ENCODE measurements at places on chromosomes 16 and 17.

GRCh38 chr16:57044931-57045693, 47.3 kb upstream of the CPNE2 start:
- DNase-seq = no peak

DNA sequence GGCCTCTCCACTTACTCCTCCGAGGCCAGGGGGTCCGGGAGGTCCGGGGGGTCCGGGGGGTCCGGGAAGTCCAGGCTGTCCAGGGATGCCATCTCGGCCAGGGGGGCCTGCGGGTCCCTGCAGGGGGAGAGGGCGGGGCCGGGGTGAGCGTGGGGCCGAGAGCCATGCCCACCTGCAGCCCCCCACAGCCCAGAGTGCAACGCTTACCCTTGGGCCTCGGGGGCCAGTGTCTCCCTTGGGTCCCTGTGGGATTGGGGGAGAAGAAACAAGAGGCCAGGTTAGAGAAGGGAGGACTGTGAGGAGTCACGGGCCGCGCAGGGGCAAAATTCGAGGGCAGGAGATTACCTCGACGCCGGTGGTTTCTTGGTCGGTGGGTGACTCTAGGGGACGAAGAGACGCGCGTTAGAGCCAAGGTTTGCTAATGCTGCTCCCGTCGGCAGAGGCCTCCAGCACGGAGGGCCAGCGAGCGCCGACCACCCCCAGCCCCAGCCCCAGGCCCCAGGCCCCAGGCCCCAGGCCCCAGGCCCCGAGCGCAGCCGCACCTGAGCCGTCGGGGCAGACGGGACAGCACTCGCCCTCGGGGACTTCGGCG, 2.1 kb downstream of the COL1A1 start:
- DNase-seq = no peak

GRCh38 chr16:65426484-65426883, 304.6 kb upstream of the CDH11 start:
- no peak for DNase-seq

DNA sequence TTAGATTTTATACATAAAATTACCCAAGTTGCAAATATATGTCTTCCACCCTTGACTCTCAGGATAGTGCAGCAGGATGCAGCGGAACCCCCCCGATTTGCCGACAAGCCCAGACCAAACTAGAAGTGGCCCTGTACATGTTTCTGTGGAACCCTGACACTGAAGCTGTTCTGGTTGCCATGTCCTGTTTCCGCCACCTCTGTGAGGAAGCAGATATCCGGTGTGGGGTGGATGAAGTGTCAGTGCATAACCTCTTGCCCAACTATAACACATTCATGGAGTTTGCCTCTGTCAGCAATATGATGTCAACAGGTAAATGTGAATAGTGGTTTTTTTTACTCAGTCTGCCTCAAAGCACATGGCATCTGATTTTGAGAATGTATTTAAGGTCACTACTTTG, 70.7 kb downstream of the OMG start:
- DNase-seq = no peak

GRCh38 chr16:77548151-77548550, 113.3 kb upstream of the ADAMTS18 start:
- DNase-seq = no peak

- DNase-seq = no peak
These were observed 5.6 kb downstream of the SPATA32 start for GRCh38 chr17:45256114-45256966.

- no peak for DNase-seq
These were observed 7.1 kb upstream of the HOXB9 start for GRCh38 chr17:48633266-48633677.

- DNase-seq = no peak
These were observed 30.3 kb downstream of the CACNA1H start for GRCh38 chr16:1182950-1183907.

GRCh38 chr16:4032768-4033167, 83.5 kb downstream of the ADCY9 start:
- DNase-seq = no peak

- DNase-seq = peak; percentile 23
These were observed 29.3 kb downstream of the UNC13D start for GRCh38 chr17:75814900-75815373.

DNA sequence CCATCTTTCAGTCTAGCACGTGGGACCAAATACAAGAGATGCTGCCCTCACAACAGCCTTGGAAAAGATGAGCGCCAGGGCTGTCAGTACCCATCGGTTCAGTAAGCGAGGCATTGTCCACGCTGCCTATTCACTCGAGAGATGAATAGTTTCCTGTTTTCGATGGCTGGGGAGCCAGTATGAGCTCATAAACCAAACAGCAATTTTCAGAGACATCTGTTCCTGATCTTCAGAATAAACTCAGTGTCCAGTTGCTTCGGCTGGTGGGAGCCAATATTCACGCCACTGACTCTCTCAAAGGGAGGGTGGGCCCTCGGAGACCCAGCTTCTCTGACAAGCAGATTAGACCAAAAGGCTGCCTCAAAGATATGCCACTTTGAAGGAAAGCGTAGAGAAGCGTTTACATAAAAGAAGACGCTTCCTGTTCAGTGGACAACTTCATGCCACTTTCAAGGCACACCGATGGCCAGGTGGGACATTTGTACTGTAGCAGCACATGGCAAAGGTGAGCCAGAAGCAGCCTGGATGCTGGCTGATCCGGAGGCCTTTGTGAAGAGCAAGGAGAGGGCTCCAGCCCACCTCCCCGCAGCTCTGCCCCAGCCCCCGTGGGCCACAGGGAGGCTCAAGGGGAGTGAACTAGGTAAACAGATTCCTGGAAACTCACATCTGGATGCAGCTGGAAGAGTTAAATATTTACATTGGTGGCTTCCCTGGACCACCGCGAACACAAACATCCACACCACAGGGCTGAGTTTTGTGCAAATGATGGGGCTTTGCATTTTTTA, 6.0 kb downstream of the TIMM22 start:
- DNase-seq = peak; percentile 52

GRCh38 chr16:81610144-81610842, 165.7 kb downstream of the CMIP start:
- DNase-seq = no peak

DNA sequence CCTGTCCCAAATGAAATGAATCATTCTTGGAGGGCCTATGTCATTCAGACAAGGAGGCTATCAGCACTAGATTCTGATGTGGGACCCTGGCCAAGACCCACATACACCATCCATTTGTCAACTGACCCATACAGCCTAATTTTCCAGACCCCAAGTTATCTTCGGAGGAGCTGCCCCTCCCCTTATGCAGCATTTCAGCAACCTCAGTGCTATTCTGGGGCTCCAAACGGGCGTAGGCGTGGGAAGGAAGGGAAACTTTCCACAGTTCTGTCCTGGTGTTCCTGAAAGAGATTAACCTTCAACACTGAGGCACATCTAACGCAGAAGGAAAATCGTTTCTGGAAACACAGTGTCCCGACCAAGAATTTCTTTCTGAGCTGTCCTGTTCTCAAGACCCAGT, 86.7 kb downstream of the MYH11 start:
- DNase-seq = no peak

DNA sequence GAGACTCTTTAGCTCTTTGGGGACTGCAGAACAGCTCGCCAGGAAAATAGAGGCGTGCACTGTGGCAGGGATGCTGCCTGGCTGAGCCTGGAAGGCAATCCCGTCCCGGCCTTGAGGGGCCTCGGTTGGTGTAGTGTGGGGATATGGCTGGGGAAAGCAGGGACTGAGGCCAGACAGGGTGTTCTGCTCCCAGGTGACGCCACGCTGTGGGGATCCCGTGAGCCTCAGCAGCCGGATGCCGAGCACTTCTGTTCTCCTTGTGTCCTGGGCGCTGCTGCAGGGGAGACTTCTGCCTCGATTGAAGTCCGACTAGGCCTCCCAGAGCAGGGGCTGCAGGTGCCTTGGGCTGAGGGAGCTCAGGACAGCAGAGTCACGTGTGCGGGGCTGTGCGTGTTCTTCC, 72.6 kb downstream of the BANP start:
- no peak for DNase-seq

DNA sequence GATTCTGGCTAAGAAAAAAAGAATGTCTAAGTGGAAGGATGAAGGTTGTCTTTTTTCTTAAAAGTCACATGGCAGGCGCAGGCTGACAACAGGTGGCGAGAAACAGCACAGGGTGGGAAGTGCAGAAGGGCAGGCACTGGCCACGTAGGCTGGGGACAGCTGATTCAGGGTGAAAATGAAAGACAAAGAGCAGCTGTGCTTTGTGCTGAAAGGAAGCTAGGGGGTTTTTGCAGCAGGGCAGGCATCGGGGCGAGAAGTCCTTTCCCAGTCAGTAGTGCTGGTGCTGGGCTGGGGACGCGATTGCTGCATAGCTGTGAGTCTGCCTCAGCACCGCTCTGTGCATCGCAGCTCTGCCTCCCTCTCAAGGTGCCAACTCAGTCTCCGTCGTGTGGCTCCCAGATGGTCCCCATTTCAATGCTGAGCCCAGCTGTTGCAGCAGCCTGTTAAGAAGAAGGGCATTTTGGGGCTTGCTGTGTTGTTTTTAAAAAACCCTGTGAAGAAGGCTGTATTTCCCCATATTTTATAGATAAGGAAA, 183.1 kb upstream of the CCL2 start:
- DNase-seq = no peak

DNA sequence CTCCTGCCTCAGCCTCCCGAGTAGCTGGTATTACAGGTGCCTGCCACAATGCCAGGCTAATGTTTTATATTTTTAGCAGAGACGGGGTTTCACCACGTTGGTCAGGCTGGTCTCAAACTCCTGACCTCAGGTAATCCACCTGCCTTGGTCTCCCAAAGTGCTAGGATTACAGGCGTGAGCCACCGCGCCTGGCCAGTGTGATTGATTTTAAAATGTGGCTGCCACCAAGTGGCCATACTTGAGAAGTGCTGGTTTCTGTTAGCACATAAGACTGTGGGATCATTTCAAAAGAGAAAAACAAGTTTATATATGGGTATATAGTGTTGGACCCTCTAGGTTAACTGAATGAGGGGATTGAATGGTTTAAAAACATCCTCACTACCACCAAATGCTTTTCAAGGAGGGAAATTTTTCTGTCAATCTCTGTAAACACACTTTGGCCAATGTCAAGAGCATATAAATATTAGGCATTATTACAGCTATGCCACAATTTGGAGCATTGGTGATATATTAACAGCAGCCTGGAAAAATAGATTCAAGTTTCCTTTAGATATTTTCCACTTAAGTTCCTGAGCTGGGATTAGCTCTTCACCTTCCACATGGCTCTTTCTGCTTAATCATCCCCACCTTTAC, 13.5 kb upstream of the DHRS13 start:
- DNase-seq = no peak

- DNase-seq = no peak
These were observed 510.7 kb downstream of the MAF start for GRCh38 chr16:79089735-79090284.

DNA sequence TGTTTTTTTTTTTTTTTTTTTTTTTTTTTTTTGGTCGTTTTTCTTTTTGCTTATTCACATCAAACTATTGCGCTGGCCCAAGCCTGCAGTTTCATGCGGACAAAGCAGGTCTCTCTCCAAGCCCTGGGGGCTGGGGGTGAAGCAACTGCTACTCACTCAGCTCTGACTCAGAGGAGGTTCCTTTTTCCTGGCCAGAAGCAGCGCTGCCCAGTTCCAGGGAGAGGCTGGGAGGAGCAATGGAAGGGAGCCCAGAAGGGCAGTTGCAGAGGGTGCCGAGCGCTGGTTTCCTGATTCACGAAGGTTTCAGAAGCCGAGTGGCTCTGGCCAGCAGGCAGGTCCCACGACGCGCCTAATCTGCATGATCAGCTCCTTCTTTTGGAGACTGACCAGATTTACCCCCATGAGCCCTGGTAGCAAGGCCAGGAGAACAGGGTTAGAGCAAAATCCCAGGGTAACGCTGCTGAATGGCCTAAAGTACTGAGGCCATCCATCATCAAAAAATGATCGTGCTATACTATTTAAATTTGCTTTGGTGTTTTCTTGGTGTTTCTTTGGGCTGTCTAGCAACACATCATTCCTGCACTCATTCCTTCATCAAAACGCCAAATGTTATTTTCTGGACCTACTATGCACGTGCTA, 144.7 kb upstream of the SOX9 start:
- peak; percentile 89 for DNase-seq

- DNase-seq = no peak
These were observed 25.9 kb downstream of the NKD1 start for GRCh38 chr16:50573947-50574744.

DNA sequence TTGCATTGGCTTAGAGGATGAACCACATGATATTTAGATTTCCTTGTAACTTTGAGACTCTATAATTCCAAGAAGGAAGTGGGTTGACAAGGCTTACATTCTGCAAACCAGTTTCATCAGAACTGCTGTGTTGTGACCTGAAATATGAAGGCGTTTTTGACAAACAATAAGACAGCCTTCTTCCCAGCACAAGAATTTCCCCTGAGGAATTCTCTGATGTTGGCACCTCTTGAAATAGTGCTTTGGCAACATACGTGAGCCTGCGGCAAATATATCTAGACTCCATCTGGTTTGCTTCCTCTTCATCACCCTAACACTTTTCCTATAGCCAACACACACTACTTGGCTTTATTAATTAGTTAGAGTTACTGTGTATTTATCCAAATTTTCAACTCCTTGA, 585.5 kb upstream of the SOX9 start:
- DNase-seq = no peak

DNA sequence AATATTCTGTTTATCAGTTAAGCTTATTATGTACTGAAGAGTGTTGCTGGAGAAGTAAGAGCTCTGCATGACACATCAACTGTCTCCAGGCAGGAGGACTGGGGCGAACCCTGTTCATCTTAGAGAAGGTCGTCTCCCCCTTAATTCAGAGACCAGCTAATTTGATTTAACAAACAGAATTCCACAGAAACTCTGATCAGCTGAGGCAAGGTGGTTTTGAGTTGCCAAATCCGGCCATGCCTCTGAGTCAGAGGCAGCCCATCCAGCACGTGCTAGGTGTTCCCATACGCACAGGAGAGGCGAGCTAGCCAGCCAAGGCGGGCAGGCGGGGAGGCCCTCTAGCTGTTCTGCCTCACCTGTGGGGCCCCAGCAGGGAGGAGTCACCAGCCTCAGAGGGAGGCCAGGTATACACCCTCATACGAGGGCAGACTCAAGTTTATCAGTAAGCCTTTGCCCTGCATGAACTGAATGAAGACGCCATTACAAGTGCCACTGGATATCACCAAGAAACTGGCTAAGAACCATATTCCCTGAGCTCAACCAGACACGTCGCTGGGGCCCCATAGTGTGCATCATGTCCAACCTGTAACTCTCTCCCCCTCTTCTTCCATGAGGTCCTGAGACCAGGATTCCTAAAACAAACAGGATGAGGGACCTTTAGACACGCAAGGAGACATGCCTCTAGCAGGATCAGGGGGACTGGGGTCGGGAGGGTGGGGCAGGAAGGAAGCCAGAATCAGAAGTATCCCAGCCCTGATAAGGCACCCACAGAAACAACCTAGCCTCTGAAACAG, 25.7 kb downstream of the STAT5A start:
- no peak for DNase-seq

- no peak for DNase-seq
These were observed 3.1 kb upstream of the CPD start for GRCh38 chr17:30375661-30376060.

- DNase-seq = no peak
These were observed 9.4 kb downstream of the GLIS2 start for GRCh38 chr16:4325253-4325758.

DNA sequence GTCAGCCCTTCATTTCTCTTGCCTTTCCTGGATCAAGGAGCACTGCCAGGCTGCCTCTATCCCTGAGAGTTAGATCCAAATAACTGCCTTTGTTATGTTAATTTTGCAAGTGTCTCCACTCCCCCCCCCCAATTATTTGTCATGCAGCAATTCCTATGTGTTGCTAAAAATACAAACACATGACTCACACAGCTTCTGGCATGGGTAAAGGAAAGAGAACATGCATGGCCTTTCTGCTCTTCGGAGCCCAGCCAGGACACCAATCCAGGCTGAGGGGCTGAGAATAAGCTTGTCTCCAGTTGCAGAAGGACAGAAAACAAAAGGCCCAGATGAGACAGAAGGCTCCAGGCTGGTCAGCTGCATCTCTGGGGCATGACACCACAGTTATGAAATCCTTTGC, 148.0 kb upstream of the TNRC6C start:
- no peak for DNase-seq

Measured in AG09309 (cell line).